Activated naive CD8-positive, alpha-beta T cell treated with anti-CD3 and anti-CD28 coated beads for 36 hours (primary cell): ENCODE measurements at places on chromosomes 5 and 9. TPM values are rescaled to one million over a fixed set of nuclear protein-coding genes. Genes with fewer than 3 reads are reported as not detected.

- no peak for DNase-seq
- H3K4me3 ChIP-seq: no peak overlapping the region
- H3K27me3 ChIP-seq: no peaks in the 10 kb centered on the region
- no peaks in the 10 kb centered on the region for H3K4me1 ChIP-seq
These were observed 148.0 kb downstream of the RORB start for GRCh38 chr9:74645007-74645639.

Gene FOXD4
- not detected for total RNA-seq

- H3K27me3 ChIP-seq: no peaks in the 10 kb centered on the region
- H3K4me3 ChIP-seq: no peak overlapping the region
- H3K4me1 ChIP-seq: peaks cover 14% of the 10 kb centered on the region
These were observed 253.8 kb upstream of the POU5F2 start for GRCh38 chr5:93995126-93995621.

DNA sequence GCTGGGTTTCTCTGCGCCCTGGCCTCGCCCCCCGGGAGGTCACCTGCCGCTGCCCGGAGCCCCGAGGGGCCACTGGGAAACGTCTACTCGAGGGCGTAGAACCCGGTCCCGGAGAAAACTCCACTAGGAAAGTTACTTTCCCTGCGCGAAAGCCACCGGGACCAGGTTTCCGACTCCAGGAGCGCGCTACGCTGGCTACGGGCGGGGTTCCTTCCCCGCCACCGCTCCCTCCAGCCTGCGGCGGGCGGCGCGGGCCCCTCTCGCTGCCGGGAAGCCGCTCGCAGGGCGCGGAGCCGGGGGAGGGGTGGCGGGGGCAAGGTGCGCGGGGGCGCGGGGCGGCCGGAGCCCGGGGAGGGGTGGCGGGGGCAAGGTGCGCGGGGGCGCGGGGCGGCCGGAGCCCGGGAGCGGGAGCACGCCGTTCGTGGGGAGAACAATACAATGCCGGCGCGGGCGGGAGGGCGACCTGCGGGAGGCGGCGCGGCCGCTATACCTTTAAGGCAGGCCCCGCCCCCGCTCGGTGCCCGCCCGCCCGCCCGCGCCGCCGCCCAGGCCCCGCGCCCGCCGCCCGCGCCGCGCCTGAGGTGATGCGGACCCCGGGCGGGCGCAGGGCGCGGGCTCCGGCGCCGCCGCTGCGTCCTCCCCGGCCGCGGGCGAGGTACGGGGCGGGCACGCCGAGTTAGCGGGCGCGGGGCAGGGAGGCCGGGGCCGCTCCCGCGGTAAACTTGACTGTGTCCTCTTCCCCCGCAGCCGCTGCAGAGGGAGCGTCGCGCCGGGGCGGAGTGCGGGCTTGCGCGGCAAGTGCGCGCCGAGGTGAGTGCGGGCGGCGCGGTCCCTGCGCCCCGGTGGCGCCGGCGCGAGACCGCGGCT lies 278.1 kb downstream of the AOPEP start:
- no peak overlapping the region for H3K27ac ChIP-seq
- peak; percentile 32 for DNase-seq
- peaks cover 41% of the 10 kb centered on the region for H3K27me3 ChIP-seq
- peaks cover 32% of the 10 kb centered on the region for H3K4me1 ChIP-seq
- H3K4me3 ChIP-seq: peak overlapping the region; percentile 68

- H3K27ac ChIP-seq: no peak overlapping the region
- no peaks in the 10 kb centered on the region for H3K4me1 ChIP-seq
- H3K36me3 ChIP-seq: no peaks in the 10 kb centered on the region
- no peaks in the 10 kb centered on the region for H3K27me3 ChIP-seq
- no peak for DNase-seq
These were observed 103.1 kb upstream of the MPDZ start for GRCh38 chr9:13382595-13382994.

DNA sequence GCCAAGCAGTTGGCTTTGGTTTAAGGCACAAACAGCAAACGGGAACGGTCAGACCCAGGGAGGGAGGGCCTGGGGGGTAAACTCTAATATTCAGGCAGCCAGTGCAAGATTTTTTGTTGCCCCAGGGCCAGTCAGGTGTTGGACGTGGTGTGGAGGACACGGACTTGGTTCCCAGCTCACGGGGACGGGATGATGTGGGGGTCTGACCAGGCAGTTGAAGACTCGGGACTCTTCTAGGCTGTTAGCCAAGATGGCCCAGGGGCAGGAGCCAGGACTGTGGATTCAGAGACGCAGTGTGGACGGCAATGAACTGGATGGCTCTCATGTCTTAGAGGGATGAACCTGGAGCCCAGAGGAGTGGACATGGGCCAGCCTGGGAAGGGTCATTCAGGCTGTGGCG lies 169.2 kb downstream of the C9orf50 start:
- no peak for DNase-seq
- H3K4me1 ChIP-seq: peaks cover 1% of the 10 kb centered on the region
- H3K27me3 ChIP-seq: no peaks in the 10 kb centered on the region

Gene ZNF782
- 4.0 TPM for total RNA-seq

- no peaks in the 10 kb centered on the region for H3K4me1 ChIP-seq
- no peak overlapping the region for H3K27ac ChIP-seq
- no peak for DNase-seq
- H3K36me3 ChIP-seq: no peaks in the 10 kb centered on the region
- H3K4me3 ChIP-seq: no peak overlapping the region
- H3K27me3 ChIP-seq: no peaks in the 10 kb centered on the region
These were observed 997.1 kb upstream of the ARRDC3 start for GRCh38 chr5:92380069-92380770.

DNA sequence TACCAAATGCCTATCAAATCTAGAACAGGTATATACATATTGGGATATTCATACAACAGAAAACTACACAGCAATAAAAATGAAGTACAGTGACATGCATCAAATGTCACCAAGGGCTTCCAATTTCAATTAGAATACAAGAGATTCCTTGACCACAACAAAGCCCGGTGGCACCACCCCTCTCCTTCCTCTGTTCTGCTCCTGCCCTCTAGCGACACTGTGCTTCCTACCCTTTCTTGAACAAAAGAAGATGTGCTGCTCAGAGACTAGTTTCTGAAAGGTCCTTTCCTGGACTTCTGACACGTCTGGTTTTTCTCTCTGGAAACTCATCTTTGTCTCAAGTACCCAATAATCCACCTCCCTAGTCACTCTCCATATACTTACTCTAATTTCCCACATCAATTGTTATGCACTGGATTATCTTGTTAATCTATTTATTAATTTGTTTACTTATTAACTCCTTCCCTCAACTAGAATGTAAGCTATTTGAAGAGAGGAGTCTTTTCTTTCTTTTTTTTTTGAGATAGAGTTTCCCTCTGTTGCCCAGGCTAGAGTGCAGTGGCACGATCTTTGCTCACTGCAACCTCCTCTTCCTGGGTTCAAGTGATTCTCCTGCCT lies 70.4 kb upstream of the CTSV start:
- no peaks in the 10 kb centered on the region for H3K27me3 ChIP-seq
- H3K36me3 ChIP-seq: no peaks in the 10 kb centered on the region
- no peak overlapping the region for H3K4me3 ChIP-seq
- peak; percentile 32 for DNase-seq

DNA sequence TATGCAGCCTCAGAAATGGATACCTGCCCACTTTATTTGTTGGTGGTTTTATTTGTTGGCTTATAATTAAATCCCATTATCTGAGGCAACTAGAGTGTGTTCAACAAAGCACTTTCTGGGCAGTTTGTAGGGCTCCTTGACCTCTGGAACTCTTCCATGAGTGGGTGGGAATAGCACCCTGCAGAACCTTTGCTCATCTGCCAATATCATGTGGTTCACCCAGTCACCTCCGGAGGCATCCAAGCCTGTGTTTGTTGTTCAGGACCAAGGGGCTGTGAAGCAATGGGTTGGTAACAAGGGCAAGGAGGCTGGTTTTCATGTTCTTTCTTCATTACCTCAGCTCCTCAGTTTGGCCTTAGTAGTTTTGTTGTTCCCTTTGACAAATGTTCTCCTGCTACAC lies 314.0 kb downstream of the NDUFS4 start:
- no peaks in the 10 kb centered on the region for H3K4me1 ChIP-seq
- no peaks in the 10 kb centered on the region for H3K27me3 ChIP-seq
- no peaks in the 10 kb centered on the region for H3K36me3 ChIP-seq
- no peak overlapping the region for H3K4me3 ChIP-seq

DNA sequence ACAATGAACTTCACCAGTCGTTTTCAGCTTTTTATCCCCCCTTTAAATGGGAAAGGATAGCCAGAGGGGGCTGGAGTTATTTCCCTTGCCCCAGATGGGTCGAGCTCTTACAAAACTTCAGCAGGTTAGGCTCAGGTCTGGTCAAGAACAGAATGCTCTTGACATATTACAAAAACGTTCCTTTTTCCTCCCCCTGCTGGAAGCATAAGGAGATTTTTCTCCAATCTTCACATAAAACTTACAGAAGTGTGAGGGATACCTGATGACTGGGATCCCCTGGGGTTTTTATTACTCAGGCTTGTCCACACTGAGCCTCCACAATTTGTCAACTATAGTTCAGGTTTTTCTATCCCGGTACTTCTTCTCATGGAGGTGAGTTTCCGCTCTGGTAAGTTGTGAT lies 60.8 kb downstream of the CSF2 start:
- H3K4me1 ChIP-seq: peaks cover 7% of the 10 kb centered on the region
- no peak overlapping the region for H3K27ac ChIP-seq
- H3K27me3 ChIP-seq: peaks cover 36% of the 10 kb centered on the region
- peaks cover 3% of the 10 kb centered on the region for H3K36me3 ChIP-seq
- H3K4me3 ChIP-seq: no peak overlapping the region

Gene DPM2
- total RNA-seq: 55.4 TPM

Gene ZDHHC11B
- total RNA-seq: not detected

GRCh38 chr9:81599837-81600236 lies 89.5 kb downstream of the TLE1 start:
- no peak overlapping the region for H3K27ac ChIP-seq
- H3K4me1 ChIP-seq: peaks cover 5% of the 10 kb centered on the region
- H3K36me3 ChIP-seq: no peaks in the 10 kb centered on the region
- H3K27me3 ChIP-seq: peaks cover 19% of the 10 kb centered on the region
- no peak overlapping the region for H3K4me3 ChIP-seq

Gene LRRC70
- 0.43 TPM for total RNA-seq

Gene TRAF1
- 169 TPM for total RNA-seq

GRCh38 chr9:112012026-112012902 lies 115.7 kb downstream of the UGCG start:
- H3K27ac ChIP-seq: peak overlapping the region; percentile 38
- peak; percentile 20 for DNase-seq
- H3K4me1 ChIP-seq: peaks cover 38% of the 10 kb centered on the region
- no peaks in the 10 kb centered on the region for H3K27me3 ChIP-seq
- no peaks in the 10 kb centered on the region for H3K36me3 ChIP-seq

DNA sequence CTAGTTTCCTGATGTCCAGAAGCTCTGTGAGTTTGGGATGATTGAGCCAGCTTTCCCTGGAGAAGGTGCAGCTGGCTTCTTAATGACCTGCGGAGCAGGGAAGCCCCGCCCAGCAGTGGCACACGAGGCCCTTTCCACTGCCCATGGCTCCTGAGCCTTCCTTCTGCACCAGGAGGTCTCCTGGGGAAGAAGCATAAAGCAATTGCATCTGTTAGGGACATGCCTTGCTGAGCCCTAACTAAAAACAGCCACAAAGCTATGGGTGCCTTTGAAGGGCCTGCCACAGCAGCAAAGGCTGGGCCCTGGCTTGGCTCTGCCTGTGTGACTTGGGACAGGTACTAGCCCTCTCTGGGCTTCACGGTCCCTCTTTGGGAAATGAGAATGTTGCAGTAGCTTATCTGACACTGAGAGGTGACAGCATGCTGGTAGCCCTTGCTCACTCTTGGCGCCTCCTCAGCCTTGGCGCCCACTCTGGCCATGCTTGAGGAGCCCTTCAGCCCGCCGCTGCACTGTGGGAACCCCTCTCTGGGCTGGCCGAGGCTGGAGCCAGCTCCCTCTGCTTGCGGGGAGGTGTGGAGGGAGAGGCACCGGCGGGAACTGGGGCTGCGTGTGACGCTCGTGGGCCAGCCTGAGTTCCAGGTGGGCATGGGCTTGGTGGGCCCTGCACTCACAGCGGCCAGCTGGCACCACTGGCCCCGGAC lies 218.4 kb downstream of the FSTL4 start:
- H3K27ac ChIP-seq: no peak overlapping the region
- H3K4me1 ChIP-seq: peaks cover 29% of the 10 kb centered on the region
- no peak overlapping the region for H3K4me3 ChIP-seq
- DNase-seq: no peak
- H3K36me3 ChIP-seq: no peaks in the 10 kb centered on the region

DNA sequence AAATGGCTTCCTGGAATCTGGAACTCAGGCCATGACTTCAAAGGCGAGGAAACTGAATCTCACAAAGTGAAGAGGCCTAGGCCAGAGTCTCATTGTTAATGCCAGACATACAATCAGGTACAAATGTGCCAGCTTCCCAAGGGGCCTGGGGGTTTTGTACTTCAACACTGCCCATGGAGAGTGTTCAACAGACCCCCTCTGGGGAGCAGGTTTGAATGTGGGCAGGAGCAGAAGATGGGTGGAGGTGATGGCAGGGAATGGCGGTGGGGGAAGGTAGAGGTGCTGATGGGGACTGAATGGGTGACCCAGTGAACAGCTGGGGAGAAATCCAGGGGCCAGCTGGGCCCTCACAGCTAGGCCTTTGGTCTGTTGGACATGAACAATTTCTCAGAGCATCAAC lies 12.0 kb downstream of the FOXI1 start:
- H3K27ac ChIP-seq: no peak overlapping the region
- no peaks in the 10 kb centered on the region for H3K36me3 ChIP-seq
- DNase-seq: no peak
- H3K4me1 ChIP-seq: no peaks in the 10 kb centered on the region
- H3K4me3 ChIP-seq: no peak overlapping the region

- no peak for DNase-seq
- H3K27ac ChIP-seq: no peak overlapping the region
- peaks cover 15% of the 10 kb centered on the region for H3K36me3 ChIP-seq
- no peak overlapping the region for H3K4me3 ChIP-seq
- peaks cover 3% of the 10 kb centered on the region for H3K4me1 ChIP-seq
These were observed 42.3 kb upstream of the LPCAT1 start for GRCh38 chr5:1565737-1566734.

Gene CARD6
- 2.3 TPM for total RNA-seq

DNA sequence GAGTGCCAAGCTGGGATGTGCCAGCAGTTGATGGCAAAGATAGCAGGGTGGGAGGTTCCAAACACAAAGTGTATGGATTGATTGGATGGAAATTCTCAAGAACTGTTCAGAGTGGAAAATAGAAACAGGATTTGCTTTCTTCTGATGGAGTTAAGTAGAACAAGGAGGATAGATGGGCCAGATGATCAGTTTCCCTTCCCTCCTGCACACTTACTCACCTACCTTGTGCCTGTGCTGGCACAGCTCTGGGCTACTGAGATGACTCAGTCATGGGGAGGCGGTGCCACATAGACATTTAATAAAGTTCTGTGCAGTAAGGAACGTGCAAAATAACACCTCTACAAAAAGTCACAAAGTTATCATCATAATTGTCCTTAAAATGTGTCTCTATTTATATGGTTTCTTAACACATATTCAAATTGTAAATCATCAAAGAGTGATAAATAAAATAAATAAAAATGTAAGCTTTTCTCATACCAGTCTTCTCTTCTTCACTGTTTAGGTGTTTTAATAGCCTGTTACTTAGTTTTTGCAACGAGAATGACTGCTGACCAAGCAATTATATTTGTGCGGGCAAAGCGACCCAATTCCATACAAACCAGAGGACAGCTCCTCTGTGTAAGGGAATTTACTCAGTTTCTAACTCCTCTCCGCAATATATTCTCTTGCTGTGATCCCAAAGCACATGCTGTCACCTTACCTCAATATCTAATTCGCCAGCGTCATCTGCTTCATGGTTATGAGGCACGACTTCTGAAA lies 12.7 kb downstream of the PTPDC1 start:
- no peak overlapping the region for H3K27ac ChIP-seq
- H3K4me3 ChIP-seq: no peak overlapping the region
- peaks cover 10% of the 10 kb centered on the region for H3K36me3 ChIP-seq
- DNase-seq: no peak
